ENCODE measurements at places on chromosomes 12 and 14.

DNA sequence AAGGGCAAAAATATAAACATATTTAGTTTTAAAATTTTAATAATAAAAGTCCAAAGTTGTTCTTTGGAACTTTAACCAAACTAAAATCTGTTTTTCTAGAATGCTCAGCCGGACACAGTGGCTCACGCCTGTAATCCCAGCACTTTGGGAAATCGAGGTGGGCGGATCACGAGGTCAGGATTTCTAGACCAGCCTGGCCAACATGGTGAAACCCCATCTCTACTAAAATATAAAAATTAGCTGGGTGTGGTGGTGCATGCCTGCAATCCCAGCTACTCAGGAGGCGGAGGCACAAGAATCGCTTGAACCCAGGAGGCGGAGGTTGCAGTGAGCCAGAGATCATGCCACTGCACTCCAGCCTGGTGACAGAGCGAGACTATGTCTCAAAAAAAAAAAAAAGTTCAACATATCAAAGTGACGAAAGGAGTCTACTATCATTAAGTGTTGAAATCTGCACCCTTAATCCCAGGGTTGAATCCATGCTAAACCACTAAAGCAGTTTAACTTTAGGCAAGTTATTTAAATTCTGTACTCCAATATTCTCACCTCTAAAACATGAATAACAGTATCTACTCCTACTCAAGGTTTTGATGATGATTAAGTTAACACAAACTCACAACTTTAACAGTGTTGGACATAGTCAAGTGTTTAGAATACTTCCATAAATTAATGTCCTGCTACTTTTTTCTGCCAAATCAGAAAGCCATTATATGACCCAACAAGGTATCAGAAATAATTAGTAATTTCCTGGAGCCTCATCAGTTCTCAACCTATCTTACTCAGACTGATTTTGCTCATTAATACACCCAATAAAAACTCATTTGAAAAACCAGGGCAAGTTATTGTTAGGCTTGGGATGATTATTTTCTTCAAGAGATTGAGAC is 11.0 kb downstream of the HNRNPC start:
- DNase-seq = no peak

DNA sequence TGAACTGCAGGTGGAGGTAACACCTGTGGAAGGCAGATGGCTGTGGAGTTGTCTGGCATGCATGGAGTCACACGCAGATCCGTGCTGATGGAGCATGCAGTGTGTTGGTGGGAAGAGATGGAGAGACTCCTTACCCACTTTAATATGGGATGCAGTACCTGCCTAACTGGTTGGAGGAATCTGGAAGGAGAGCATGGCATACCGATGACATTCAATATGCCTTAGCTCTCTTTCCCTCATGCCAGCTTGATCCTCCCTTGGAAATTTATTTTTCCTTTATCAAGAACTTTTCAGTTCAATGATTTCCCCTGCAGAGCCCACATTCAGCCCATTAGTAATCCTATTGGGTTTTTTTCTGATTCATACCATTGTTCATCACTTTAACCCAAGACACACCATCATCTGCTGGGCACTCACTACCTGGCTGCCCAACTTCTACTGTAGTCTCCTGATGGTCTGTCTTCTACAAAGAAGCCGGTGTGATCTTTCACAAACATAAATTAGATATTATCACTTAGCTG is 25.9 kb upstream of the NR2C1 start:
- DNase-seq = no peak

GRCh38 chr12:105419606-105420005 is 89.1 kb downstream of the C12orf75 start:
- DNase-seq = no peak

- DNase-seq = no peak
Observed at GRCh38 chr12:126811391-126811790, 1455.6 kb upstream of the TMEM132C start.

DNA sequence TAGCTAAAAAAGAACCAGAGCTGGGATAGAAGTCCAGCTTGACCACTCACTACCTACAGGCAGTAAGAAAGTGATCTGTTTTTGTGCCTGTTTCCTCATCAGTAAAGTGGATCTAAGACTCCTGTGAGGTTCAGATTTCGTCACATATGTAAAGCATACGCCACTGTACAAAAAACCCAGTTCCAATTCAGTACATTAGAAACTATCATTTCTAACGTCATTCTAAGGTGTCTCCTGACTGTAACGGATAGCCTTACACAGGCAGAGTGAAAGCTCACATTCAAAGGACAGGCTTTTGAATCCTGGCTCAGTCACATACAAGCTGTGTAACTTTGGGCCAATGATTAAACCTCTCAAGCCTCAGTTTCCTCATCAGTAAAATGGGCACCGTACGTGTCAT is 3.5 kb downstream of the SLC15A4 start:
- no peak for DNase-seq

- DNase-seq = no peak
Observed at GRCh38 chr14:53620890-53621289, 335.7 kb downstream of the BMP4 start.

GRCh38 chr14:81561084-81561775 is 27.6 kb upstream of the SEL1L start:
- DNase-seq = no peak

DNA sequence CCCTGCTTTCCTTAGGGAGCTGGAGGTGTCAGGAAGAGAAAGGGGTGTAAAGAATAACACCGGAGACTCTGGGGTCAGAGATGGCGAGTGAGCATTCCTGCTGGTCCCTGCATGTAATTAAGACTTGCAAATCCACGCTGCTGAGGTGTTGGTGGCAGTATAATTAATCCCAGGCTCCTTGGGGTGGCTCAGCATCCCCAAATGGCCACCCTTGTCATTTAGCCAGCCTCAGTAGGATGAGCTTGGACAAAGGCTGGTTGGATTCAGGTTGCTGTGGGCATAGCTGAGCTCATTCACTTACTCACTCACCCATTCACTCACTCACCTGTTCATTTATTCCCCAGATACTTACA is 174.4 kb upstream of the RPH3A start:
- no peak for DNase-seq

Data from suppressor macrophage (primary cell).